Breast epithelium (tissue), 4 donors: ENCODE measurements at places on chromosomes 6 and 20.

- DNase-seq: peak; percentile 52
Measured at GRCh38 chr20:62766716-62767115, 29.6 kb upstream of the MRGBP start.

DNA sequence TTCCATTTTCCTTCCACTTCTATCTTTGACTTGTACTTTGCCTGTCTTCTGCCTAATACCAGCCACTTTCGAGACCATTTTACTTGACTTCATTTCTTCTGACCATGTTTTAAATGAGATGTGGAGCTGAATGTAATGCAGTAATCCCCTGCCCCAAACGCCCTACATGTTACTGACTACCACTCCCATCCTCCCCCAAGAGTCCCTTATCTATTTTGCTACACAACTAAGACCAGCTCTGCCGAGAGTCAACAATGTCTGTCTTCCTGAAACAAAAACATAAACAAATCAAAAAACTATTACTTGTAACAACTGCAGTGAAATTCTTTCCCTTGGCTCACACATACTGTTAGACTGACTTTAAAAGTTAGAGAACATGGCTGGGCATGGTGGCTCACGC lies 27.1 kb upstream of the KIAA1586 start:
- DNase-seq: no peak

GRCh38 chr20:63264519-63264918 lies 8.1 kb upstream of the ARFGAP1 start:
- DNase-seq: no peak

- DNase-seq: no peak
Measured at GRCh38 chr20:43507150-43508080, at the start of gene L3MBTL1. Gene L3MBTL1 (plus strand): TSS chr20:43507697. CDS start chr20:43513504, 5,807 bp downstream.

DNA sequence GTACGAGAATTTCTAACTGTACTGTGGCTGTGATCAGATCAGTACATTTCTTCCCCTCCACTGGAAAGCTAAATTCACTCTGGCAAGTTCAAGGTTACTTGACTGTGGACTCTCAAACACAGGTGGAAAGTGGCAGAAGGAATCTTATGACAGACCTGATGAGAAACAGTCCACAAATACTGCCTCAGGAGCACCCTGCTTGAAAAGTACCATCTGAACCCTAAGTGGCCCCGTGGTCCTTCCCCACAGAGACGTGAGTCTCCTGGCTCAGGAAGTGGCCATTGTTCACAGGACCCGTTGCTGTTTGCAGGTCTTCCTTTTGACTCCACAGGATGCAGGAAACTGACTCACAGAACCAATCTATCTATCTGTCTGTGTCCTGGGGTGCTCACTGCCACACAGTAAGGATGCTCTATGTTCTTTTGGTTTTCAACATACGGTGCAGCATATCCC lies 47.5 kb upstream of the NHSL1 start:
- DNase-seq: no peak

GRCh38 chr6:116451916-116452315 lies 9.3 kb upstream of the CALHM6 start:
- no peak for DNase-seq

- no peak for DNase-seq
Measured at GRCh38 chr6:3960754-3961361, 111.7 kb downstream of the FAM50B start.

GRCh38 chr6:34556031-34556471 lies at the start of gene SPDEF:
Gene SPDEF (minus strand): TSS chr6:34556329. CDS start chr6:34544455, 11,874 bp downstream.
- peak; percentile 36 for DNase-seq

- DNase-seq: no peak
Measured at GRCh38 chr6:162068340-162068739, 659.2 kb downstream of the PRKN start.

DNA sequence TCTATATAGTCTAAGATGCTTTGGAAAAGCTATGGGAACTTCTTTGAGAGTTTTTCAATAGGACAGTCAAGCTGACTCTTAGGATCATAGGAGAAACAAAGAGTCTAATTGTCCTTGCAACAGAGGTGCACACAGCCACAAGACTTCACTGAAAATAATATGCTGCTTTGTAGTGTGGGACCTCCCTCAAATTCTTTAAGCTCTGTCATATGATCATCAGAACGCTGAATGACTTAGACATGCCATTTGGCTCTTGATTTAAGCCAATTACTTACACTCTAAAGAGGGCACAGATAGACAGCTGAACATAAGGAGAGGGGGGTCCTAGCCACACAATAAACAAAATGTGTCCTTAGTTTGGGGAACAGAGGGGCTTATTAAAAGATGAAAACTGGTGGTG lies 818.7 kb upstream of the GJE1 start:
- no peak for DNase-seq

GRCh38 chr20:60300374-60300773 lies 342.2 kb downstream of the CDH26 start:
- DNase-seq: no peak

DNA sequence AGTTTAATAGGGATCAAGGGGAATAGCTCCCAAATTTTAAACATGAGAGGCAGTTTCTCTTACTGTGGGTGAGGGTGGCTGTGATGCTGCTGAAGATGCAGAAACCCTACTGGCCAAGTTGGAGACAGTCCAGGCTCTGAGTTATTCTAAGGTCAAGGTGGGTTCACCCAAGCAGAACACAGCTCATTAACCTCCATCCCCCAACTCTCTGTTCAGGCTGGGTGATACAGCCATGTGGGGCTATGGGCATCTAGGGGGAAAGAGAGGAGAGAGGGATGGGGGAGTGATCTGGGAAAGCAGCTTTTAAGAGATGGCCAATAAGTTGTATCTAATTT lies 18.9 kb upstream of the TRAM2 start:
- DNase-seq: no peak

DNA sequence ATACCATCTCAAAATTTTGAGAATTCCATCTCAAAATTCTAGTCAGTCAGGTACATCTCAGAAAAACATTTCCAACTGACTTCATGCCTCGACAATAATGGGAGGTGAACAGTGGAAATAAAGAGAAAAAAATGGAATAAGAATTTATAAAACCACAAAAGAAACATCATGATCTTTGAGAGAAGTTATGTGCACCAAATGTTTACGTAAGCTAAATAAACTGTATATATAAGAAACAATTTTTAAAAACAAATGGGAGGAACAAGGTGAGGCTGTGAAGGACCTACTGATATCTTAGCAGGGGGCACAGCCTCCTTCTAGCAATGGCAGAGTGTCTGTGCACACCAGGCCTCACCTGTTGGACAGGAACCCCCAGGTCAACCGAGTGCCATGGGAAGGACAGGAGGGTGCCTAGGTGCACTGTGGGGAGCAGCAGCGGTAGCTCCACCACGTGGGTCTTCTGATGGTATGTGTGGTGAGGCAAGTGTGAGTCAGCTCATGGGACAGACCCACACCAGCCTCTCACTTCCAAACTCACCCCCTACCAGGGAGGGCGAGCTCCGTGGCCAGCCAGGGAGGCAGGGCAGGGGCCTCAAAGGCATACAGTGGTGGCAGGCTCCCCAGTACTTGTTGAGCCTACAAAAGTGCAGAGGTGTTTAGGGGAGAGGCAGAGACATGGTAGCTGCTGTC lies 23.2 kb downstream of the DIDO1 start:
- no peak for DNase-seq

DNA sequence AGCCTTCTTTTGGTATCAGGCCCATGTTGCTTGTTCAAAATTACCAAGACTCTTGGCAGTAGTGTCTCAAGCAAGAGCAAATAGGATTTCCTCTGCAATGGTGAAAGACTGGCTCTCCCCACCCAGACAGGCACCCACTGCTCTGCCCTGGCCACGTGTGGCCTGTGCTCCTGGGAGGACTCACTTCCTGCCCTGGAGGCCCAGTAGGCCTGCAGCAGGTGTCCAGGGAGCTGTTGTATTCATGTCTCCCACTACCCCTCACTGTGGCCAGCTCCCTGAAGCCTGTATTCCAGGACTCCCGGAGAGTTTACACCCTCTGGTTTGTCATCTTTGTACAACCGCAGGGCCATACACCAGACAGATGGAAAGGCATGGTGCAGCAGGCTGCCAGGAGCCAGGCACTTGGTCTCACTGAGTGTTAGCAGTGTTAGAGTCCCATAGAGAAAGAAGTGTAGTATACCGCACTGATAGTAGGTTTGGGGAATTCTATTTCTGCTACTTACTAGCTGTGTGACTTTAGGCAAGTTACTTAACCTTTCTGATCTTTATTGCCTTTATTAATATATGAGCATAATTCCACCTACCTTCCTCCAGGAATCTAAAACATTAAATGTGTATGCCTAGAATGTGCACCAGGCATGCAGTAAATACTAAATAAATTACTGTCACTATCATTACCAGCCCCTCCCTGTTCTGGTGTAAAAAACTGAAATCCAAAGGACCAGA lies 159.7 kb downstream of the TMEM242 start:
- no peak for DNase-seq

GRCh38 chr6:24719125-24719971 lies at the start of gene C6orf62:
Gene C6orf62 (minus strand): TSS chr6:24719154. CDS start chr6:24718668, 486 bp downstream.
- DNase-seq: no peak

DNA sequence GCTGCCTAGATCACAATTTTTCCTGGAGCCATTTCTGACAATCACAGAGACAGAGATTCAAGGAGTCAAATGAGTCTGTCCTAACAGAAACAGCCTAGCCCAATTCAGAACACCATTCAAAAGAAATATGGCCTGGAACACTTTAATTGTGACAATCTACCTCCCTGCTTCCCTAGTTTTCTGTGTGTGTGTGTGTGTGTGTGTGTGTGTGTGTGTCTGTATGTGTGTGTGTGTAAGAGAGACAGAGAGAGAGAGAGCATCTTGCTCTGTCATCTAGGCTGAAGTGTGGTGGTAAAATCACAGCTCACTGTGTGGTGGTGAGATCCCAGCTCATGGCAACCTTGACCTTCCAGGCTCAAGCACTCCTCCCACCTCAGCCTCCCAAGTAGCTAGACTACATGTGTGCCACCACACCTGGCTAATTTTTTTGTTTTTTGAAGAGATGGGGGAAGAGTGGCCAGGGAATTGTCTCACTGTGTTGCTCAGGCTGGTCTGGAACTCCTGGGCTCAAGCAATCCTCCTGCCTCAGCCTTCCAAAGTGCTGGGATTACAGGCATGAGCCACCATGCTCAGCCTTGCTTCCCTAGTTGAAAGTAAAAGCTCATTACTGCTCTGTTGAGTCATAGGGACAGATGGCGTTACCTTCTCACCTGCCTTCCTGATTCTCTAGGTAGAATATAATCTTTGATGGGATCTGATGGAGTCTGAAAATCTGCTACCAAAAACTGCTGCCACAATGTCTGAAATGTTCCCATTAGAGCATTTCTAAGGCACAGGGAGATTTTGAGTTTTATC lies 89.6 kb upstream of the BEND6 start:
- DNase-seq: no peak

DNA sequence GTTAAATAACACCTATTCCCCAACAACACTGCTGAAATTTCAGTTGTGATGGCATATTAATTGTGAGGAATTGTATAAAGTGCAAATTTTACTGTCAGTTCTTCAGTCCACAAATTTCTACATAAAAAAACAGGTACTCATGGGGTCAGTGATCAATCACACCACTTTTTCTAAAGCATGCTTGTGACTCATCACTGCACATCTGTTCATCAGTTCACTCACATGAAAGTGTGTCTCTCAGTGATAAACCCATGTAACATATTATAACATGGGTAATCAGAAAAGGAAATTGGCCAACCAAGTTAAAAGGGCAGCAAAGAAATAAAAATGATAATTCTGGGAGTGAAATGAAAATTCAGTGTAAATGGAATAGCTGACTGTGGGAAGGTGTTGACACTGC lies 234.7 kb upstream of the FKBP1C start:
- DNase-seq: no peak

- no peak for DNase-seq
Measured at GRCh38 chr20:3744806-3745685, 12.6 kb downstream of the HSPA12B start.

GRCh38 chr6:118719351-118720124 lies 68.1 kb upstream of the CEP85L start:
- DNase-seq: no peak

GRCh38 chr6:170124836-170125235 lies 166.0 kb downstream of the DLL1 start:
- peak; percentile 66 for DNase-seq

GRCh38 chr20:44253528-44253927 lies 6.4 kb downstream of the GDAP1L1 start:
- DNase-seq: no peak

GRCh38 chr6:19181211-19181610 lies 656.0 kb upstream of the ID4 start:
- DNase-seq: no peak

- no peak for DNase-seq
Measured at GRCh38 chr6:122580737-122581136, 29.5 kb upstream of the PKIB start.

- no peak for DNase-seq
Measured at GRCh38 chr6:154370545-154370944, 13.9 kb upstream of the IPCEF1 start.

DNA sequence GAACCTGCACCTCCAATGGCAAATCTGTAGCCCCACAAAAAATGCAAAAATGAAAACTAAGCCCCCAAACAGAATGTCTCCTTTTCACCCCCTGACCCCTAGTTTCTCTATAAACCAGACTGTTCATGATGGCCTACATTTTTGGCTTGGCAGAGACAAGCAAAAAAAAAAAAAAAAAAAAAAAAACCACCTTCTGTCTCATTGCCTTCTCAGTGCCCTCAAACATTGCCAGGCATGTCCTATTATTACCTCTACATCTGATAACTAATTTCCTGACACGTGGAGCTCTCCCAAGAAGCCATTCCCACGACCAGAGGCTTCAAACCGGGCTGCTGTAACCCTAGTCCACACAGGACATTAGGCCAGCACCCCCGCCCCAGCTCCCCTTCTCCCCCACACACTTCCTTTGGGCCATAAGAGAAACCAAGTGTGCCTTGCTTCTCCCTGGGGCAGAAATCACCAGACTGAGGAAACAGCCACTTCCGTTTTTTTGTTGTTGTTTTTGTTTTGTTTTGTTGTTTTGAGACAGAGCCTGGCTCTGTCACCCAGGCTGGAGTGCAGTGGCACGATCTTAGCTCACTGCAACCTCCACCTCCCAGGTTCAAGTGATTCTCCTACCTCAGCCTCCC lies 65.4 kb downstream of the GPR6 start:
- no peak for DNase-seq

DNA sequence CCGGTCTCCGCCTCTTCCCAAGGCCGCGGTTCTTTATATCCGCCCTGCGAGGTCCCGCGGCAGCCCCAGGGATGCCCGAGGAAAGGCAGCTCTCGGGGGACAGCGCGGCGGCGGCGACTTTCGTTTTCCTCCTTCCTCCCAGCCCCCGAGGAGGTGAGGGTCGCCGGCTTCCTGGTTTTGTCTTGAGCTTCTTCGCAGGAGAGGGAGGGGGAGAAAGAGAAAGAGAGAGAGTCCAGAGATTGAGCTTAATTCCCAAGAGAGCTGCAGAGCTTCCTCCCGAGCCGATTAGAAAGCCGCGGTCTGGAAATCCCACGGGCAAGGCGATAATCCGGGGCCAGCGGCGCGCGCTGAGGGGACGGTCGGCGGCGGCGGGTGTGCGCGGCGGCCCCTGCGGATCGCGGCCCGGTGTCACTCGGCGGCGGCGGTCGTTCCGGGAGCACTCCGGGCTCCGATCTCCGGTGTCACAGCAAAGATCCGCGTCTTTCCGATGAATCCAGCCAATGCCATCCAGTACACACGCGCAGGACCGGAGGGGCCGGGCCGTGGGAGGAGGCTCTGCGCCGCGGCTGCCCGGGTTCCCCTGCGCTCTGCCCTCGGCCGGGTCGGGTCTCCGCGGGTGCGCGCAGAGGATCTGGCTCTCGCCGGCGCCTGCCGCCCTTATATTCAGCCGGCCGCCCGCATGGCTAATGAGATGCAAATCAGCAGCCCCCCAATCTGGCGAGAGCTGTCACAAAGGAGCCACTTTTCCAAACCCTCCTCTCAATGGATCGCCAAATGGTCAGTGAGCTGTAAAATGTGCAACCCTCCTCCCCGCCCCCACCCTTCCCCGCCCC lies at the start of gene DLL1:
DLL1 (minus strand) TSS at position 783 of the 833 bp plus-strand sequence. CDS start 939 bp downstream, outside the sequence.
- no peak for DNase-seq
